Myocyte (in vitro differentiated cells): ENCODE measurements at places on chromosomes 16 and 17. TPM values are rescaled to one million over a fixed set of nuclear protein-coding genes. Genes with fewer than 3 reads are reported as not detected.

Gene SOST
- total RNA-seq = not detected in 2 replicates

Gene FA2H
- total RNA-seq = not detected in 2 replicates

Gene TCAP
- 10.1 and 23.1 TPM in 2 replicates for total RNA-seq

Gene EVI2B
- 1.8 and 2.2 TPM in 2 replicates for total RNA-seq

Gene CENPN
- total RNA-seq = 10.6 and 10.8 TPM in 2 replicates

Gene FAM171A2
- total RNA-seq = 89.5 and 141 TPM in 2 replicates

Gene ADAP2
- total RNA-seq = 0.51 and 1.4 TPM in 2 replicates

Gene CDT1
- total RNA-seq = 0.16 and 1.9 TPM in 2 replicates

Gene CCL4
- total RNA-seq = not detected in 2 replicates

Gene C1QTNF8
- total RNA-seq = not detected in 2 replicates

Gene SF3B3
- 115 and 133 TPM in 2 replicates for total RNA-seq

Gene MPO
- total RNA-seq = 0.05 TPM in 2 replicates

DNA sequence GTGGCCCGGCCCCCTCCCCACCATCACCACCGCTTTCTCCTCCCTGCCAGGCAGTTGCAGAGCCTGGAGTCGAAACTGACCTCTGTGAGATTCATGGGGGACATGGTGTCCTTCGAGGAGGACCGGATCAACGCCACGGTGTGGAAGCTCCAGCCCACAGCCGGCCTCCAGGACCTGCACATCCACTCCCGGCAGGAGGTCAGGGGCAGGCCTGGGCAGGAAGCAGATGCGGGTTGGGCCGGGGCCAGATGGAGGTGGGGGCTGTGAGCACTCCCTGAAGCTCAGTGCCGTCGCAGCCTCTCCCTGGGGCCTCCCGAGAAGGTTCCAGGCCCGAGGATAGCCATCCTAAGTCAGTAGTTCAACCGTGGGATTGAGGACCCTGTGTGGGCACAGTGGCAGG is 14.2 kb upstream of the ADGRG3 start:
- DNase-seq = no peak

GRCh38 chr16:50576403-50577113 is 28.4 kb downstream of the NKD1 start:
- DNase-seq = no peak

- DNase-seq = no peak
These were observed 12.3 kb upstream of the CARMIL2 start for GRCh38 chr16:67632415-67633172.

- peak; percentile 55 for DNase-seq
These were observed 396.1 kb downstream of the SOX9 start for GRCh38 chr17:72516772-72517399.

DNA sequence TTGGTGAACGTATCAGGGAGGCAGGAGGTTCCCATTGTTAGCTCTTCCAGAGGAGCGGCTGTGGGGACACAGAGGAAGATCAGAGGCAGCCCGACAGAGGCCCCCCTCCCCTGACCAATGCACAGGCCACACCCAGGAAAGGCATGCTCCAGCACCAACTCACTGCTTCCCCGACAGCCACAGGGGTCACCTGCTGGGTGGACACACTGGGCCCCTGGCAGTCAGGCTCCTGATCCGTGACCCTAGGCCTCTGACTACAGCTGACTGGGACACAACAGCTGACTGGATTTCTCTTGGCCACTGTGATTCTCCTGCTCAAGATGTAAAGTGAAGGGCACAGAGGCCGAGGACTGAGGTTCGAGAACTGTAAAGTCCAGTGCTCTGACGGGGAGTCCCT is 63.5 kb downstream of the IL21R start:
- DNase-seq = peak; percentile 91

- no peak for DNase-seq
These were observed 349.4 kb downstream of the SOX9 start for GRCh38 chr17:72470121-72470705.

GRCh38 chr17:2707721-2708584 is 3.6 kb downstream of the CLUH start:
- peak; percentile 81 for DNase-seq

GRCh38 chr17:5416901-5417300 is 2.6 kb downstream of the NUP88 start:
- no peak for DNase-seq

- no peak for DNase-seq
These were observed 20.9 kb downstream of the RPTOR start for GRCh38 chr17:80565343-80566053.

GRCh38 chr17:74529243-74529642 is 2.0 kb downstream of the CD300LB start:
- DNase-seq = no peak

- no peak for DNase-seq
These were observed 239.5 kb downstream of the GSG1L start for GRCh38 chr16:27824006-27824405.

DNA sequence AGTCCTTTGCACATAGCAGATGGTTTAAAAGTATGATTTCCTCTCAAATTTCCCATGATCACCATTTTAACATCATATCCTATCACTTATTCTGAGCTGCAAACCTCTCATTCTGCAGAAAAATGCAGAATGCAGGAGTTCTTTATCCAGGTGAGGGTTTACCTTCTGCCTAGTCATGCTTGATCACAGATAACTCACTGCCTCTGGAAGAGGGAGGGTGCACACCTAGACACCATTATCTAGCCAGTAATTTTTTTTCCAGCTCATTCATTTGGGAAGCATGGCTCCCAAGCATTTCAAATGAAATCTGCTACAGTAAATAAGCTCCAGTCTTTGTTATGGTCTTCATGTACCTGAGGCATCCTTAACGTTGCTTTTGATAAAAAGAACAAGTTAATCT is 38.0 kb downstream of the RFFL start:
- DNase-seq = no peak

DNA sequence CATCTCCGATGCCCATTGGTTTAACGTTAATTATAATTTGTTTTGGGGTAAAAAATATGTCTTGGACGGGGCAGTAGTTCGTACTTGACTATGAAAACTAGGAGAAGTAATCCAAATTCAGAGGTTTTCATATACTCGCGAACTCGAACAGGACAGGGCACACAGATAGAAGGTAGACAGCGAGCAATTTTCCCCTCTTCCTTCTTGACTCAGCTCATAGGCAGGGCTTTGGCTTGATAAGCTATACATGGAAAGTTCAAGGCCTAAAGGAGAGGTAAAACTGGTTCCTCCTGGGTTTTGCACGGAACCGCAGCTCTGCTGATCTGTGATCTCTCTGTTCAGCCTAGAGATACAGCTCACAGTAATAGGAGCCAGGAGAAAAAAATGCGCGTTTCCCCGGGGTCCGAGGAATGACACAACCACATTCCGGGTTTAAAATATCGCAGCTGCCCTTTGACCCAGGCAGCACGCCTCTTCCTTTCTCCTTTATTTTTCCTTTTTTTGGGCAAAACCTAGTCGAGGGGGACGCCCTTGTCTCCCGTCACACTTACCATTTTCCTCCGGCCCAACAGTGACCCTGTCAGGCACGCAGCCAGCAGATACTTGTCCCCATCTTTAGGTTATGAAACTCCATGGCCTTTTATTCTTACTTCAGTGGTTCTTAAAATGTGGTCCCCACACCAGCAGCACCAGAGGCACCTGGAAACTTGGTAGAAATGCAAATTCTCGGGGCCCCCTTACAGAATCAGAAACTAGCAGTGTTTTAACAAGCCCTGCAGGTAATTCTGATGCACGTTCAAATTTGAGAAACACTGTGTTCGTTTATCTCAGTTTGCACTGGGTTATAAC is 1.7 kb upstream of the LASP1 start:
- DNase-seq = peak; percentile 46

- peak; percentile 33 for DNase-seq
These were observed 345.4 kb downstream of the SOX9 start for GRCh38 chr17:72466199-72466598.

- no peak for DNase-seq
These were observed 4.5 kb upstream of the SNX20 start for GRCh38 chr16:50685462-50686063.

- DNase-seq = no peak
These were observed 111.4 kb upstream of the MYOCD start for GRCh38 chr17:12554251-12554650.

- DNase-seq = no peak
These were observed 930 bp downstream of the CHMP1A start for GRCh38 chr16:89656435-89657121.

- DNase-seq = no peak
These were observed 1.3 kb downstream of the PRSS21 start for GRCh38 chr16:2818272-2818876.

- peak; percentile 61 for DNase-seq
These were observed 44.3 kb downstream of the TBC1D16 start for GRCh38 chr17:79991140-79991923.

GRCh38 chr17:38461683-38462082 is 33.4 kb downstream of the ARHGAP23 start:
- DNase-seq = no peak

DNA sequence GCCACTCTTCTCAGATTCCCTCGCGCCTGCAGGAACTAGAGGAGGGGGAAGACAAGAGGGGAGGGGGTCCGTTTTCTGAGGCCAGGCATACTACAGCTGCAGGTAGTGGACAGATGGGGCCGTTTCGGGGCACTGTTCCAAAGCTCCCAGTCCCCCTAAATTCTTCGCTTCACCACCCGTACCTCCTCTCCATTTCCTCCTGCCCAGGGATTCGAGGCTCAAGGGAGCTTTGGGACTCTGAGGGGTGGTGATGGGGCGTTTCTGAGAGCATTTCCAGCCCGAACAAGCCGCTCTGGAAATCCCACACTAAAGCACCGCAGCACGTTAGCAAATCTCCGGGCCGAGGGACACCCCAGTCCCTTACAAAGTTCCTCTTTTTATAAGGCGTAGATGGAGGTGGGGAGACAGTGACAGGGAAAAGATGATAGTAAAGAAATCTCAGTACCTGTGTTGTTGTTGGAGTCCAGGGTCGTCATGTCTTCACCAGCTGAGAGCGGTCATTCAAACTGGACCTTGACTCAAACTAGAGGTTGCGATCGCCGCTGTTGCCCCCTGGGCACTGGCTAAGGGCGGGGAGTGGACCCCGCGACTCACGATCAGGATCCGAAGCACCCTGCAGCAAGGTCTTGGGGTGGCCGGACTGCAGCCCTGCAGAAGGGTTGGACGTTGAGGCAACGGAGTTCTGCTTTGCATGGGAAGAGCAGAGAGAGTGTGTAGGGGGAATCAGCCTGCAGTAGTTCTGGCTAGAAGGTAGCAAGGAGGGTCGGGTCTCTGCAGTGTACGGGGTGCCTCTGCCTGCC is 570 bp downstream of the NR1D1 start:
- no peak for DNase-seq

DNA sequence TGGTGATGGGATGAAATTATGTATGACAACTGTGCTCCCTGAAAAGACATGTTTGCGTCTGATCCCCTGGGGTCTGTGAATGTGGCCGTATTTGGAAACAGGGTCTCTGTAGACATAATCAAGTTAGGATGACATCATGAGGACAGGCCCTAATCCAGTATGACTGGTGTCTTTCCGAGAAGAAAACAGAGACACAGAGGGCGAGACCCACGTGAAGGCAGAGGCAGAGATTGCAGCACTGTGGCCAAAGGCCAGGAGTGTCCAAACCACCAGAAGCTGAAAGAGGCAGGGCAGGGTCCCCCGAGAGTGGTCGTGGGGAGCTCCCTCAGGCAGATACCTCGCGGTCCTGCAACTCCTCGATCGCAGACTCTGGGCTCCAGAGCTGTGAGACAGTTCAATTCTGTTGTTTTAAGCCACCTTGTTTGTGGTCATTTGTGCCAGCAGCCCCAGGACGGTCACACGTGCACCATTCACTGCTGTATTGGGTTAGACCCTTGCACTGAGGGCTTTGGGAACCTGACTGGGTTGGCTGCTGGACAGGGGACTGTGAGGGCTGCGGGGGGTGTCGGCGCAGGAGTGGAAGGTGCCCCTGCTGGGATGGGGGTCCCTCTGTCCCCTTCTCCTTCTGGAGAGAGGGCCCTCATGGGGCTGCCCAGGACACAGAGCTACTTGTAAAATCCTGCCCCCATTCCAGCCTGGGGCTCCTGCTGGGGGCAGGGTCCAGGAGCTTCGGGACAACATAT is 27.7 kb downstream of the METRNL start:
- DNase-seq = no peak

GRCh38 chr16:5336941-5337340 is 239.3 kb upstream of the EEF2KMT start:
- DNase-seq = no peak
